ENCODE measurements at places on chromosomes 16 and 17. TPM values are rescaled to one million over a fixed set of nuclear protein-coding genes. Genes with fewer than 3 reads are reported as not detected.

- DNase-seq: no peak
These were observed 3.9 kb downstream of the PRSS21 start for GRCh38 chr16:2820836-2821486.

- DNase-seq: no peak
These were observed 13.2 kb downstream of the CDH1 start for GRCh38 chr16:68750193-68750695.

Gene ALOXE3
- total RNA-seq: not detected

DNA sequence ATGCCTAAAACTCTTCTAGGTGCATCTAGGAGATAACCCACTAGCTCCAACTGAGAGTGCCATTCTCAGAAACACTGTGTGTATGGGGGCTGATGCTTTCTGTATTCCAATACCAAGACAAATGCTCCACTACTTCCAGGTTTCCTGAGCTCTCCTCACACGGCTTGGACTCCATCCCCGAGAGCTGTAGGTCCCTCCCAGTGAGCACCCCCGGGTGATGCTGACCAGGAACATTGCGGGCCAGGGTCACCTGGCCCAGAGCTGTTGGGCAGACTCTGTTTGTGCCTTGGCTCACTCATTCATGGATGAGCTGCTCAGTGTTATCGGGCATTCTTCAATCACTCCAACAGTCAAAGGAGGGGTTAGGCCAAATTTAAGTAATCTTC lies 7.0 kb downstream of the CUEDC1 start:
- no peak for DNase-seq

DNA sequence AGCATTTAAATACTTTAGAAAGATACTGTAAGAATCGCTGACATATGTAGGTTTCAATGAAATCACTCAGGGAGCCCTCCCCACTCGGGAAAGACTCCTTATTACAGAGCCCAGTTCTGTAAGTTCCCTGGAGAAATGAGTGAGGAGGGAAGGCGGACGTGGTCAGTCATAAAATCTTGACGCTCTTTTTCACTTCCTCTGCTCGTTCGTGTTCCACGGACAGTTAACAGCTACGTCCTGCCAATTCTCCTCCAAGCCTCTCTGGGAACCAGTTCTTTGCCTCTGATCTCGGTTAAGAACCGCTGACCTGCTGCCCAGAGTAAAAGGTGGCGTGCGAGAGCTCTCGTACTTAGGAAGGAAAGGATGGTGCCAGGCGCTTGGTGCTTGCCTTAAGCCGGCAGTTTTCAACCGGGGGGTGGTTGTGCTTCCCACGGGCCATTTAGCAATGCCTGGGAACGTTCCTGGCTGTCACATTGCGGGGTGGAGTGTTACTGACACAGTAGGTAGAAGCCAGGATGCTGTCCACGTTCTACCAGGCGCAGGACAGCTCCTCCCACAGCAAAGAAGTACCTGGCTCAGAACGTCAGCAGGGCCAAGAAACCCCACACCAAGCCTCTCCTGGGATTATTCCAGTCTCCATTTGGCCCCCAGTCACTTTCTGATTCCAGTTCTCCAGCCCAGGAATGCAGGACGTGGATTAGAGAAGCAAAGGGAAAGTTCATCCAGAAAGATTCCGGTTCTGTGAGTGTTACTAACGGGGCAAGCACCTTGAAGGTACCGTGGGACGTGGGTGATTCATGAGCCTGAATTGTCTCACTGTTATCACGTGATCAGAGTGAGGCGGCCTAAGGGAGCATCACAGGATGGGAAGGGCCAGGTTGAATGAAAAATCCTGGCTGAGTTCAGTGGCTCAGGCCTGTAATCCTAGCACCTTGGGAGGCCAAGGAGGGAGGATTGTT lies 87.7 kb downstream of the MRM3 start:
- peak; percentile 86 for DNase-seq

- peak; percentile 89 for DNase-seq
These were observed 128.7 kb upstream of the ZFHX3 start for GRCh38 chr16:73176577-73177013.

DNA sequence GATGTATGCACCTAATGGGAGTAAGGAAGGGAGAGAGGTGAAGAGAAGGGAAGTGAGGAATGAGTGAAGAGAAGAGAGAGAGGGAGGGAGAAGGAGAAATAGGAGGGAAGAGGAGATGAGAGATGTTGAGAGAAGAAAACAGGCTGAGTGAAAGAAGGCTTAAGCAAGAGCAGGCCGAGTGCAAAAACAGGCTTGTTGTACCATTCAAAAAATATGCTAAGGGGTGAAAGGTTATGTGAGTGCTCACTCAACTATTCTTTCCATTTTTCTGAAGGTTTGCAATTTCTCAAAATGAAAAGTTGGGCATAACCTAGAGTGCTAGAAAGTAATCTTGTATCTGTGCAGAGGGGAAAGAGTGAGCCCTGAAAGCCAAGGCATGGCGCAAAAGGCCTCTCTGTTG lies 22.9 kb downstream of the RPGRIP1L start:
- no peak for DNase-seq

Gene ZACN
- not detected for total RNA-seq

- DNase-seq: peak; percentile 77
These were observed 6.3 kb upstream of the MMP28 start for GRCh38 chr17:35801583-35802224.

DNA sequence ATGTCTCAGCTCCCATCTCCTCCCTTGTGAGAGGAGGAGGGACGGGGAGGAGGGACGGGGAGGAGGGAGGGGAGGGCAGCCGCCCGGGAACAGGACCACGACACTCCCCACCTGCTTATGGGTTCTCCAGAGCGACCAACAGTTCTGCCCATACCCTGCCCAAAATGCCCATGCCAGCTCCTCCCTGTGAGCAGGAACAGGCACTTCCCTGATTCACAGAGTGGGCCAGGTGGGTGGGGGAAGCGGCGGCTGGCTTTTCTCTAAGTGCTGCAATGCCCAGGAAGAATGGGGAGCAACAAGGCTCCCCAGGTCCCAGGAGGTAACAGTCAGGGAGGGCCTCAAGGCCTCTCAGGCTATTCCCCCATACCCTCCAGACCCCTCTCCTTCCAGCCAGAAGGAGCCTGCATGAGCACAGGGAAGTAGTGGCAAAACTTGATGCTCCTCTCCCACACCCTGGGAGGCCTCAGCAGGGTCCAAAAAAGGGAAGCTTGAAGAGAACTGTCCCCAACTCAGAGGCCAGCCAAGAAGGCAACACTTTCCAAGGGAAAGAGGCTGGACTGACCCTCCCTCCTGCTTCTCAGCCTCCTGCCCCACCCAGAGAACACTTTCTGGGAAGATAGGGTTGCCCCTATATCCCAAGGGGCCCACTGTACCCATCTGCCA lies 53.8 kb downstream of the MYO18A start:
- no peak for DNase-seq

DNA sequence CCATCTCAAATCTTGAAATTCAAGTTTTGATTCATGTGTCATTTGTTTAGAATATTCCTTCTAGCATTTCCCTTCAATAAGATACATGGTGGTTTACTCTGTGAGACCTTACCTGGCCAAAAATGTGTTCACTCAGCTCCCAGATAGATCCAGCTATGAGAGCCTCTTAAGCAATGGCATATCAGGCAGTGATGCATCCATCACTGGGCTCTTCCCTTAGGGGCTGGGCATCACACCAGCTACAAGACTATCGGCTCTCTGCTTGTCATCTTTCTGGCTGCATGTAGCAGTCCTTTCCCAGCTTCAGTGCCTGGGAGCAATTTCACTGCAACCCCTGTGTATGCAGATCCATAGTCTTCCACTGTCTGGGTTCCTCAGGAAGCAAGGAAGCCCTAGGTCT lies 40.6 kb downstream of the GOSR1 start:
- no peak for DNase-seq

GRCh38 chr16:2292221-2292620 lies 24.3 kb upstream of the RNPS1 start:
- no peak for DNase-seq

Measured in fibroblast of lung (primary cell).